ENCODE measurements at places on chromosomes 16 and 17. TPM values are rescaled to one million over a fixed set of nuclear protein-coding genes. Genes with fewer than 3 reads are reported as not detected.

DNA sequence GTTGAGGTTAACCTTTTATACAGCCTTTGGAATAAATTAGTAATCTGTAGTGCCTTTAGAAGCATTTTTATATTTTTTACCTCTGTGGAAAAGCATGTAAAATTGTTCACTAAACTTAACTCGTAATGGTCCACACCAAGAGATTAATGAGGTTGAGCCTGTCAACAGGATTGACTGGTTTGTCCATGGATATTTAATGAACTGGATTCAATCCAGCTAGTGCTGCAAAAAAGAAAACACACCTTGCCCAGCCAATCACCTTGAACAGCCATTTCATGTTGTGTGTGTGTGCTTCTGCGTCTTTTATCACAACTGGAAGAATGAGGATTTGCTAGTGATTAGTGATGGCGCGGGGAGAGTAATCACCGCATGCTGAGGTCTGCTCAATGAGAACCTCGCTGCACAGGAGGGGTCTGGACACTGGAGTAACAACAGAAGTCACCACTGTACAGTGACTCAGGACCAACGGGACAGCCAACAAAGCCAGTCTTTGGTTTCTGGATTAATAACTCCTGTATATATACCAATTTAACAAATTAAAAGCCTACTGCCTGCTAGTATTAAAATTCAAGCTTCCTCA is 33.7 kb downstream of the LITAFD start:
- DNase-seq, result no peak

DPEP3 gene
- 0.09 TPM for polyA plus RNA-seq

DNA sequence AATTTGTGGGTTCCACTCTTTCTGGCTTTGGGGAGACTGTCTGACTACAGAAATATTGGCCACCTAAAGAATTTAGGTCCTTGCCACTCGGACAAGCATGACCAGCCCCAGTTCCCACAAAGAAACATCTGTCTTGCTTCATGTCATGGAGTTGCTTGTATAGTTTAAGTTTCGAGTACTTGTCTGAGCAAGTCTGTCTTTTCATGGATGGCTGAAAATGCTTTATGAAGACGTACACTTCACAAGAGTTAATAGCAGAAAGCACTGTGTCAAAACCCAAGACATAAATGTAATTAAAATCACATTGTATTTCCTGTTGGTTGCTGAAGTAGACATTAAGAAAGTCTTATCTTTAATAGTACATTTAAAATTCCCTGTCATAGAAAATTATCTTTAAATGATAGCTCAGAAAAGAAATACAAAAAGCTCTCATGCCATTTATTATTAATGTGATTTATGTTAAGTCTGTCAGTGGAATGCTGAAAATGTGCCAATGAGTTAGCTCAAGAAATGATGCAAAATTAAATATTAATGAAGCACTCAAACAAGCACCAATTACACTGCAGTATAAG is 29.8 kb upstream of the XYLT2 start:
- no peak for DNase-seq

- DNase-seq, result no peak
Observed at GRCh38 chr17:70181866-70182265, 12.5 kb downstream of the KCNJ2 start.

CES5A gene
- not detected for polyA plus RNA-seq

IRX6 gene
- polyA plus RNA-seq, result 0.18 TPM

DNA sequence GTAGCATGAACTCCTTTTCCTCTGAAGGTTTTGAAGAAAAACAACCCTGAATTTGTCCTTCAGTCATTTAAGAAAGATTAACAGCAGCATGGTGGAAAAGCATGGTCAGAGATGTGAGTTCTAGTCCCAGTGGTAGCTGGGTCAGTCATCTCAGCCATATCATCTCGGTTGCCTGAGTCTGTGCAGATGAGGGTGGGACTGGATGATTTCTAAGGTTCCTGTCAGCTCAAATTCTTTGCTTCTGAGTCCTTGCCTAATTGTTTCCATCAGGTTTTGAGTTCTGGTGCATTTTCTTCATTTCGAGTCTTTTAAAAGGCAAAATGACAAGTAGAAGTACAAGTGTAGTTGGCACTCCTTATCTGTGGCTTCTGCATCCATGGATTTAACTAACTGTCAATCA is 63.9 kb downstream of the TNRC6C start:
- no peak for DNase-seq

DNA sequence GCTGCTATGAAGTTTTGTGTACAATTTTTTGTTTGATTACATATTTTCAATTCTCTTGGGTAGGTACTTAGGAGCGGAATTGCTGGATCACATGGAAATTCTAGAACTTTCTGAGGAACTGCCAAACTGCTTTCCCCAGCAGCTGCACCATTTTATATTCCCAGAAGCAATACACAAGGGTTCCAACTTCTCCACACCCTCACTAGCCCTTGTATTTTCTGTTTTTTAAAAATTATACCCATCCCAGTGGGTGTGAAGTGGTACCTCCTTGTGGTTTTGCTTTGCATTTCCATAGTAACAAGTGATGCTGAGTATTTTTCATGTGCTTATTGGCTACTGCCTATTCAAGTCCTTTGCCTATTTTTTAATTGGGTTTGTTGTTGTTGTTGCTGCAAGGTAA is 20.9 kb downstream of the NACA2 start:
- DNase-seq, result no peak

DNA sequence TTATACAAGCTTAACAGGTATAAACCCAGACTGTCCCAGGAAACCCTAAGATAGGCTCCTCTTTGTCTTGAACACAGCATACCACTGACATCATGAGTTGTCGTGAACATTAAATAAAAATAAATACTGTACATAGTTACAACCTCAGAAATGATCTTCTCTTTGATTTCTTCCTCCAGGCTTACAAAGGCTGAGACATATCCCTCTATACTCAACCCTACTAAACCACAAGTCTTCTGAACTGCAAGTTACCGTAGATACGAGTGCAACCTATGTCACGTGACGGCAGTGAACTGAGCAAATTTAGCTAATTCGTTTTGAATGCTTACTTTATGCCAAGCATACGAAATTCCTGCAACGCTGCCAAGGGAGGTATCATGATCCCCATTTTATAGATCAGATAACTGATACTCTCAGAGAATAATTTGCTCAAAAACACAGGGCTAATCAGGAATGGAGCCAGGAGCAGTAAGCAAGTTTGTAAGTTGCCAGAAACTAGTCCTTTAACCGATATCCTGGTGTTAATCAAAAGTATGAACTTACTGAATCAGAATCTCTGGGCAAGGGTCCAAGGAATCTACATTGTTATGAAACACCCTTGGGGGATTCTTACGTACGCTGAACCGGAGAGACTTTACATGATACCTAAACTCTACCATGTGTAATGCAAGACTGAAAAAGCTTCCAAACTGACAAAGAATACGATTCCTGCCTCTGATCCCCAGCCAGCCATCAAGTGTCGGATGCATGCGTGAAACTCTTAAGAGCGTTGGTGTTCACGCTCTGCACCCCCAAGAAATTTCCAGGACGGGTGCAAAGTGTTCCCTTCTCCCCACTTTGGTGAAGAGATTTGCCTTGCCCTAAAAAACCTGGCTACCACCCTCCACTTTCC is 106.2 kb downstream of the XYLT1 start:
- DNase-seq, result no peak

LRRC37A gene
- polyA plus RNA-seq, result 3.1 TPM

DNA sequence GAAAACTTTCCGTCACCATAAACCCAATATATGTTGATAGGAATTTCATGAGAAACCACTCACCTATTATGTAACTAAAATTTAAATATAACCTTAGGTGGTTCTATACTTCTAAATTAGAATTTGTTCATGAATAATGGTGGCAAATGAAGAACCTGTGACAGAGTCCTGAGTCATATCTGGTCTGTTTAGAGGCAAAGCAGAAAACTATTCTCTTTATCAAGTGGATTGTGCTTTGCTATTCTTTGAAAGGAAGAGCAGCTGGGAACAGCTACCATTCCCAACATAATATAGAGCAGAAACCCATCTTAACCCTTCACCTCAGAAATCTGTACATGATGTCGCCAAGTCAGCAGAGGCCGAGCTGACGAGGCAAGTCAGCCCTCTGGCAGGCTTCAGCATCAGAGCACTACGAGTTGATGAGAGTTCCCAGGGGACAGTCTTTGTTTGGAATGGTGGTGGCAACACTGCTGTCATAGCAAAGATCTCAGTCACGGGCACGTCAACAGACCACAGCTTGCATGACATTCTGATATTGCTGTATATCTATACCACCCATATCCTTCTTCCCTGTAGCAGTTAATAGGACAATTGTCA is 631.9 kb upstream of the CA10 start:
- DNase-seq, result no peak

- no peak for DNase-seq
Observed at GRCh38 chr17:74332017-74332650, 6.1 kb downstream of the KIF19 start.

CBX2 gene
- 10.5 TPM for polyA plus RNA-seq

GRCh38 chr17:53626286-53626685 is 196.4 kb upstream of the KIF2B start:
- no peak for DNase-seq

- DNase-seq, result no peak
Observed at GRCh38 chr17:32516450-32516849, 29.7 kb downstream of the CDK5R1 start.

SLC9A5 gene
- polyA plus RNA-seq, result 1.5 TPM

GRCh38 chr17:4023220-4023619 is 59.0 kb upstream of the ATP2A3 start:
- no peak for DNase-seq

GRCh38 chr17:74935585-74936469 is at the start of gene OTOP3:
OTOP3 (plus strand) TSS chr17:74935898; CDS start chr17:74935922, 24 bp downstream.
- DNase-seq, result no peak

DNA sequence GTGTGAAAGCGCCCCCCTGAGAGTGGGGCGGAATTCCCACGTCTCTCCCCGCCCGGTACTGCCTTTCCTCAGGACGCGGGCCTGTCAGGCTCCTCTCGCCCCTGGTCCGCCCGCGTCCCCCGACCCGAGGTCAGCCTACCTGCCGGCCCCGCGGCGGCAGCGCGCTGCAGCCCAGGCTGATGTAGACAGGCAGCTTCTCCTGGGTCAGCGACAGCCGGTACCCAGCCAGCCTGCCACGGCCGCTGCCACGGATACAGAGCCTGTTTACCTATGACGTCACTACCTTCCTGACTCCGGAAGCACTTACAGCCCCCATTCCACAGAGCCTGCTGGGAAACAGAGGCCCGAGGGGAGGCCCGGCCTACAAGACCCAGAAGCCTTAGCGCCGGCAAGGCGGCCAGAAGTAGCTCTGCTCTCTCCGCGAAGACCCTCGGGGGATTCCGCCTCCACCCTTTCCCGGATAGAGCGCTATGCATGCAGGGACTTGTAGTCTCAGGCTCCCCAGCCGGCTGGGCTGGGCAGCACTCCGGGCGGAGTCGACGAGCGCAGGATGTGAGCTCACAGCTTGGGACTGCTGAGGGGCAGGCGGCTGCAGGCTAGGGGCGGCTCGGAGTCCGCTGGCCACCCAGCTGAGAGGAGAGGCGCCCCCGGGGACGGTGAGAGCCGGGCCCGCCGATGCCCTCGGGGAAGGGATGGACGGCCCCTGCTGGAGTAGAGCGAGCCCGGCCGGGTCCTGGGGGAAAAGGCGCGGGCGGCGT is at the start of the genes IFT20 and TNFAIP1:
IFT20 (minus strand) TSS at position 272 of the 758 bp plus-strand sequence. CDS start 3,487 bp downstream, outside the sequence.
TNFAIP1 (plus strand) TSS at position 561 of the 758 bp plus-strand sequence. CDS start 3,761 bp downstream, outside the sequence.
- peak; percentile 100 for DNase-seq

RASL10B gene
- 2.8 TPM for polyA plus RNA-seq

DNA sequence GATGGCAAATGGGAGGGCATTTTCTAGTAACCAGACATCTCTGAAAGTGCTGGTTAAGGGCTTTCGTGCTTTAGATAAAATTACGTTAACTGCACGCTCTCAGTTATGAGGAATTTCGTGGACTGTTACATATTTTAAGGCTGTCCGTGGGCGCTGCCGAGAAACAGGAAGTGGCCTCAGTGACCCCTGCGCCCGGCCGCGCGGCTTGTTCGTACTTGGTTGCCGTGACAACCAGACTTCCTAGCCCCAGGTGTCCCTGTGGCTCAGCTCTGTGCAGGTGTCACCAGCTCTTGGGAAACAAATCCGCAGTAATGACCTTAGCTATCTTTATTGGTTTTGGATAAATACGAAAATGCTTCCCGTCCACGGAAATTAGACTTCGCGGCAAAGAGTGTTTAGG is 52.7 kb downstream of the LMF1 start:
- DNase-seq, result no peak

ABCC12 gene
- 0.10 TPM for polyA plus RNA-seq

DNA sequence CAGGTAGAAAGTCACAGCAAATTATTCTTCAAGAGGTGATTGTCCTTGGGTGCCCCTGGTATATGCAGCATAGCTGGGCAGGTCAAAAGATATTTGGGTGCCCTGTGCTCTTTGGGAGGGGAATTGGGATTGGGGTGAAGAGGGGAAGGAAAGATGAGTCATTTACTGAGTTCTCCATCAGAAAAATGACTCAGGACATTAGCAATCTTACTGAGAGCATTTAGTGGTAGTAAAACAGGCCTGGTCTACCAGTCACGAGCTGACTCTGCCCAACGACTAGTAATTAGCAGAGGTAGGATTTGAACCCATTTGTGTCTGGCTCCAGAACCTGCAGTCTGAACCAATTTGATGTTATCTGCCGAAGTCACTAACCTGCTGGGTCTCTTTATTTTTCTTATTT is 6.0 kb upstream of the GRIN2A start:
- DNase-seq, result no peak

ZP2 gene
- 0.18 TPM for polyA plus RNA-seq

SLC5A11 gene
- polyA plus RNA-seq, result 0.10 TPM

DNA sequence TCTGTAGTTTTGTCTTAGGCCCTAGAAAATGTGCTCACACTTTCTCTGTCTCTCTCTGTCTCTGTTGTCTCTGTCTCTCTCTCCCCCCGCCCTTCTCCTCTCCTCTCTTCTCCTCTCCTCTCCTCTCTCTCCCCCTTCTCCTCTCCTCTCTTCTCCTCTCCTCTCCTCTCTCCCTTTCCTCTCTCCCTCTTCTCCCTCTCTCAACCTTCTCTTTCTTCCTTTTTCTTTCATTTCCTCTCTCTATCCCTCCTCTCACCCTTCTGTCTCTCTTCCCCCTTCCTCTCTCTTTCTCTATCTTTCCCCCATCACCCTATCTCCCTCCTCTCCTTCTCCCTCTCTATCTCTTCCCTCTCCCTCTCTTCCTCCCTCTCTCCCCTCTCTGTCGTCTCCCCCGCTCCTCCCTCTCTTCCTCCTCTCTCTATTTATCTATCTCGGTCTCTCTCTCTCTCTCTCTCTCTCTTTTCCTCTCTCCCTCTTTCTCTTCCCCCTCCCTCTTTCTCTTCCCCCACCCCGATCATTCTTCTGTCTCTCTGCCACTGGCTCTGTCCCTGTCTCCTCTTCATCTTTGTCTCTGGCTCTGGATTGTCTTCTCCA is 107.2 kb upstream of the C16orf82 start:
- no peak for DNase-seq

RANGRF gene
- 21.0 TPM for polyA plus RNA-seq

- DNase-seq, result peak; percentile 62
Observed at GRCh38 chr17:33199571-33200510, 93.3 kb downstream of the ASIC2 start.

KRT15 gene
- polyA plus RNA-seq, result 3.2 TPM

DNA sequence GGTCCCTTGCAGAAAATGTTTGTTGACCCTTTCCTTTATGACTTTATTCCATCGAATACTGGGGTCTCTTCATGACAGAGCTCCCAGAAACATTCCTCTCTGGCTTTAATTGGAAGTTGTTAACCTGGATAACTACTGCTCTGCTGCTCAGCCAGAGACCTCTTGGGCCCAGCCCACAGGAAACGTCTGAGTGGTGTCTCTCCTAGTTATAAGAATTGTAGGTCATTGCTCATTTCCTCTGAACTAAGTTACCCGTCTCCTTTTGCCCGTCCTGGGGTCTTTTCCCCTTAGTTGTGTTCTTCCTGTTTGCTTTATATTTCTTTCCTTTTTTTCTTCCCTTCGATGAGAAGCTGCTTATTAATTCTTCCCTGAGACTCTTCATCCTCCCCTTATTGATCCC is 9.0 kb downstream of the MAP2K6 start:
- DNase-seq, result no peak

LYZL6 gene
- not detected for polyA plus RNA-seq

GRCh38 chr16:4795181-4795827 is at the start of gene SMIM22:
SMIM22 (plus strand) TSS chr16:4795369; CDS start chr16:4795735, 366 bp downstream.
- no peak for DNase-seq
